H1 (cell line): ENCODE measurements at places on chromosomes 2 and 18. TPM values are rescaled to one million over a fixed set of nuclear protein-coding genes. Genes with fewer than 3 reads are reported as not detected.

- DNase-seq: no peak
Measured at GRCh38 chr2:230734247-230735175, 21.9 kb downstream of the CAB39 start.

GRCh38 chr18:32906506-32907310 lies 133.9 kb upstream of the KLHL14 start:
- no peak for DNase-seq

GRCh38 chr2:200354833-200355751 lies 48.6 kb downstream of the SPATS2L start:
- DNase-seq: no peak

- DNase-seq: no peak
Measured at GRCh38 chr2:30628341-30628740, 178.9 kb downstream of the CAPN13 start.

- DNase-seq: no peak
Measured at GRCh38 chr2:221245045-221245444, 327.1 kb downstream of the EPHA4 start.

Gene PDCD1
- polyA plus RNA-seq: 1.1 and 1.5 TPM in 2 replicates

Gene HOXD1
- polyA plus RNA-seq: 0.03 TPM in 1 of 2 replicates, not detected in the other

Gene ABCB11
- not detected in 2 replicates for polyA plus RNA-seq
